Left ventricle myocardium inferior (tissue), 1 donor: ENCODE measurements at places on chromosomes 4 and X.
A peak's percentile ranks its signal among the peaks of the same experiment; 100 is the strongest.

GRCh38 chrX:69307756-69308155 is 142.5 kb upstream of the PJA1 start:
- no peak for DNase-seq

GRCh38 chr4:13711233-13711785 is 83.8 kb upstream of the BOD1L1 start:
- no peak for DNase-seq

GRCh38 chrX:137684591-137684990 is 118.7 kb downstream of the ZIC3 start:
- no peak for DNase-seq

- no peak for DNase-seq
Measured at GRCh38 chr4:146073517-146073916, 102.0 kb upstream of the LSM6 start.

DNA sequence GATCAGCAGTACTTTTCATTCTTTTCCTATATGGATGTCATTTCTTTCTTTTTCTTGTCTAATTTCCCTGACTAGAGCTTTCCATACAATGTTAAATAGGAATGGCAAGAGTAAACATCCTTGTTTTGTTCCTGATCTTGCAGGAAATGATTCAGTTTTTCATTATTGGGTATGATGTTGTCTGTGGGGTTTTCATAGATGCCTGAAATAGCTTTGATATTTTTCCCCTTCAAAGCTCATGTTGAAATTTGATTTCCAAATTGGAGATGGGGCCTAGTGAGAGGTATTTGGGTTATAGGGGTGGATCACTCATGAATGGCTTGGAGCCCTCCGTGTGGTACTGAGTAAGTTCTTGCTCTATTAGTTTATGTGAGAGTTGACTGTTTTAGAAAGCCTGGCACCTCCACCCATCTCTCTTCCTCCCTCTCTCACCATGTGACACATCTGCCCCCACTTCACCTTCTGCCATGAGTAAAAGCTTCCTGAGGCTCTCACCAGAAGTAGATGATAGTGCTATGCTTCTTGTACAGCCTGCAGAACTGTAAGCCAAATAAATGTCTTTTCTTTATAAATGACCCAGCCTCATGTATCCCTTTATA is 22.3 kb upstream of the VSIG1 start:
- DNase-seq, result no peak

GRCh38 chr4:74934016-74934831 is 1.3 kb downstream of the PARM1 start:
- peak; percentile 21 for DNase-seq

DNA sequence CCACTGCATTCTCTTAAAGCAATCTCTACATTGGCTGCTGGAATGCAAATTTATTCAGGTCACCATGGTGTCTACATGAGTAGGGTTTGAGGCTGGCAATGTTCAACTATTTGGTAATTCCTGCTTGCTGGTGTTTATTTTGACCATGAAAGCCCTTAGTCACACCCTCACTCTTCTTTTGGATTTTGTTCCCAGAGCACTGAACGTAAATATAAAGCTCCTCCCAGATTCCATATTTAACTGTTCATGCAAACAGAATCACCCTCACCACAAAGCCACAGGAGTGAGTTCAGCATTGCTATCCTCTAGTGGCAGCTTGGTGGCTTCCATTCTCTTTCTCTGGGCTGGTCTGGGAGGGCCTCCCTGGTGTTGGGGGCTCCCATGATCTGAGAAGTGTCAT is 82.8 kb downstream of the LNX1 start:
- DNase-seq, result no peak

DNA sequence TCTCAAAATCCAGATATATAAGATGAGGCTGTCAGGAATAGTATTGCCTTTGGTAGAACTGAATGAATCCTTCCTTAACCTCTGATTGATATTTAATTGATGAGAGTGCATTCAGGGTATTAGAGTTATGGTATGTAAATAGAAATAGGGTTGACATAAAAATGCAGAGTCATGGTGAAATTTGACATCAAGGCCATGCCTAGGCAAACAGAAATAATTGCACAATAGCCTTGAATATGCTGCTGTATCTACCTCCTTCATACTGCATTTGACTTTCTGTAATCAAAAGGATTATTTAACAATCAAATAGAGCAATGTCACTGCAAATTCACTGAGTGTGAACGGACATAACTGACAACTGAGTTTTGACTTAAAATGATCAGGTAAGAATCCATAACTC is 1316.3 kb downstream of the STIM2 start:
- DNase-seq, result no peak

GRCh38 chr4:186192066-186192612 is 772 bp downstream of the CYP4V2 start:
- DNase-seq, result peak; percentile 28

GRCh38 chr4:145839151-145839550 is 99.5 kb downstream of the ZNF827 start:
- DNase-seq, result no peak

GRCh38 chr4:86822136-86822535 is 27.0 kb downstream of the SLC10A6 start:
- DNase-seq, result no peak
